ENCODE measurements at places on chromosomes 2 and 18.

DNA sequence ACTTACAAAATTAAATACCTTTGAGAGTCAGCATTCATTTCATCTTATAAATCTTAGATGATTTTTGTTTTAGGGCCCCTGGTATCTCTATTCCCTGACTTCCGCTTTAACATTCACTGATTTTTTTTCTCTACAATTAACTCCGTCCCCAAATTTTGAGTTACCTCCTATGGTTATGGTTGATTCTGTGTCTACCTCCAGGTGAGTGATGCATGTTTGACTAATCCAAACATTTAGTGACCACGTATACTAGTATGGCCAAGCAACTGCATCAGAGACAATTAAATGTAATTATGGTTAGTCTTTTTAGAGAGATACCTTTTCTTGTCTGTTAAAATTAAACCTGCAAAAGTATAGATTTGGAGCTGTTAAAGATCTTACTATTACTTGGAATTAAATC lies 120.3 kb downstream of the CCDC102B start:
- DNase-seq, result no peak

DNA sequence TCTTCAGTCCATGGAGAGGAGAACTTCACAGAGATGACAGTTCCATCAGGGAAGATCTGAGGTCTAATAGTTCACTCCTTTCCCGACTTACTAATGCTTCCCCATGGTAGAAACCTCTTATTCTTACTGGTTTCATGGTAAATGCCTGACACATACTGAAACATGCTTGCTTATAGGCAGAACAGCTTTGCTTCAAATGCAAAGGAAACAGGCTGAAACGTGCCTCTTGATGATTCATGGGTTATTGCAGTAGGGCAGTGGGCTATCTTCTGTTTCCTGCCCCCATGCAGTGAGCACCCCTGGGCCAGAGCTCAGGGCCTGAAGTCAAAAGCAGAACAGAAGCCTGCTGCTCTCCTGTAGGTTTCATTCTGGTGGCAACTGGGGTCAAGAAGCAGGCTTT lies 223.5 kb downstream of the RDH14 start:
- DNase-seq, result no peak

- no peak for DNase-seq
Observed at GRCh38 chr2:189527812-189528592, 52.6 kb downstream of the SLC40A1 start.

GRCh38 chr2:223970343-223971128 lies 13.3 kb downstream of the MRPL44 start:
- peak; percentile 35 for DNase-seq

DNA sequence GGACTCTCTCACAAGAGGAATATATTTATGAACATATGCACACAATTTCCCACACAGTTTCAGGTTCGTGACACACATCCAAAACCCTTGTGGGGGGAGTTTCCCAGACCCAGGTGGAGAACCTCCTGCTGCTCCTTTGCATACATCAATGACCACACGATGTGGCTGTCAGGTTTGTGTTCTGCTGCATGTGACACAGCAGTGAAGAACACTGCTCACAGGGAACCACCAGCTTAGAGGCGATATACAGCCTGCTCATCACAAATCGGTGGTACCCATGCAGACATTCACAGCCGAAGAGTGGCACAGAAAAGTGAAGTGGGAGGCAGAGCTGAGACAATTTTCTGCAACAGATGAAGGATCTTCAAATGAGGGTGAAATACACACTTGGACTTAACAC lies 175.6 kb upstream of the ZFP36L2 start:
- DNase-seq, result no peak

DNA sequence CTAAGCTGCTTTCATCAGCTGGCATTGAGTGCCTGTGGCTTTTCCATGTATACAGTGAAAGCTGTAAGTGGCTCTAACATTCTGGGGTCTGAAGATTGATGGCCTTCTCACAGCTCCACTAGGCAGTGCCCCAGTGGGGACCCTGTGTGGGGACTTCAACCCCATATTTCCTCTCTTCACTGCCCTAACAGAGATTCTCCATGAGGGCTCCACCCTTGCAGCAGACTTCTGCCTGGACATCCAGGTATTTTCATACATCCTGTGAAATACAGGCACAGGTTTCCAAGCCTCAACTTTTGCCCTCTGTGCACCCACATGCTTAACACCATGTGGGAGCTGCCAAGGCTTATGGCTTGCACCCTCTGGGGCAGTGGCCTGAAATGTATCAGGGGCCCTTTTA lies 188.2 kb upstream of the SYT4 start:
- no peak for DNase-seq

- no peak for DNase-seq
Observed at GRCh38 chr2:207854484-207855440, 85.1 kb upstream of the FZD5 start.

- DNase-seq, result no peak
Observed at GRCh38 chr2:163734881-163735684, 725 bp downstream of the FIGN start.

GRCh38 chr2:239326831-239327535 lies 73.8 kb downstream of the HDAC4 start:
- DNase-seq, result peak; percentile 23

GRCh38 chr2:65317841-65318240 lies 90.2 kb downstream of the ACTR2 start:
- DNase-seq, result no peak
